ENCODE measurements at places on chromosomes 12 and 14.

- no peak for DNase-seq
These were observed 43.3 kb downstream of the GALNT9 start for GRCh38 chr12:132285991-132286681.

- no peak for DNase-seq
These were observed 468.9 kb downstream of the RGS6 start for GRCh38 chr14:72401101-72401625.

DNA sequence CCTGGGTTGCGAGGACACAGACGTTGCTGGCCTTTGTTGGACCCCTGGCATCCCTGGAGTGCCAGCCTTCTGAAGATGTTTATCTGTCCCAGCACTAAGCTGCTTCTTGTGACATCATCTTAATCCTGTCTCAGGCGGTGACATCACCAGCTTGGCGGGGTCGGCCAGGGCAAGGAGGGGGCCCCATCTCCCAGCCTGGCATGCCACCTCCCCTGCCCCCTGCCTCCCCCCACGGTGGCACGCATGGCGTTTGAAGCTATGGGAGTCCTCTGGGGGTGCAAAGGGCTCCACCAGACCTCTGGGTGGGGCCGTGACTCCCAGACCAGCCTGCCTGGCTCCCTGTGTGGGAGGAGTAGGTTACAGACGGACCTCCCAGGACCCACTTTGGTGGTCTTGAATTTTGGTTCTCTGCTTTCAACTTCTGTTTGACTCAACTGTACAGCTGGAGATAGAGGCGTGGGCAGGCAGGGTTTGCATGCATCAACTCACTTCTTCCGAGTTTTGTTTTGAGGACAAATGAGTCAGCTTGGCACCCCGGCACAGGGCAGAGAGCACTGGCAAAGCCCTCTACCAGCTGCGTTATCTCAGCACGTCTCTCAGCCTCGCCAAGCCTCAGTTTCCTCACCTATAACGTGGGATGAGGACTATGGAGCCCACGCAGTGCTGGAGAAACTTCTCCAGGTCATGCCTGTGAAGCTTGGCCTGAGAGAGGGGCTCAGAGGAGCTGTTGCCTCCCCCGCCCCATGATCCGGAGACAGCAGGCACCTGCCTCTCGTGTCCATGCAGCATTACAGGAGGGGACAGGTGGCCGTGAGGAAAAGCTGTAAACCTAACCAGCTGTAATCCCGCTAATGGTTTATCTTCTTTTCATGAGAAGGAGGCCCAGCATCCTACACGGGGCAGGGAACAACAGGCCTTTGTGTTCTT is 38.8 kb upstream of the EML1 start:
- no peak for DNase-seq

DNA sequence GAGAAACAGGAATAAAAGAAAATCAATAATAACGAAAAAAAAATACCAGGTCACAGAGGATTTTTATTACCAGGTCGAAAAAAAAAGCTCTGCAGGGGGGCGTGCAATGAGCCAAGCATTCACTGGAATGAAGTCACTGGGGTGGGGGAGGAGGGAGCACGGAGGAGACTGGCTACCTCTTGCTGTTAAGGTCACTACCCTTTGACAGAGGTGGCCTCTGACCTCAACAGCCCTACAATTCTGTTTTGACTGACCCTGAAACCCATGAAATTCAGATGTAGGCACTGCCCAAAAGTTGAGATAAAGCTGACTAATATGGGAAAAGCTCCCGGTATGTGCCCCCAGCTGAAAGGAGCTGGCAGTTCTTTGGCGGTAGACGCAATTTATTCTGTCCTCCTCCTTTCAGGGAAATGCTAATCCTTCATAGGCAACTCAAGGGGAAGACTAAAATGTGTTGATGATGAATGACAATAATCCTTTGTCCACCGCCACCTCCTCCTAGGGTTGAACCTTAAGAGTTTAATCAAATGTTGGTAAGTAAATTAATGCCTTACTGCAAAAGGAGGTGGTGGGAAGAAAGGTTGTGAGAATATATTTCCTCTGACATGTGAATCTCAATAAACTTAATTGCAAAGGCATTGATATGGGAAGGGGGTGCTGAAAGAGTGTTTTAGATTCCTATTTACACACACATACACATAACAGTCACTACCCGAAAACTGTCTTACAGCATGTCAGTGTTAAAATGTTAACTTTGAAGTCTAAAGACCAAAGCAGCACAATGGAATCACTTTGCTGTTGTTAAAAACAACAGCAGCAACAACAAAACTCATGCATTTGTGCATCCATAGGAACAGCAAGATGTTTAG is 6.3 kb upstream of the RIC8B start:
- no peak for DNase-seq

DNA sequence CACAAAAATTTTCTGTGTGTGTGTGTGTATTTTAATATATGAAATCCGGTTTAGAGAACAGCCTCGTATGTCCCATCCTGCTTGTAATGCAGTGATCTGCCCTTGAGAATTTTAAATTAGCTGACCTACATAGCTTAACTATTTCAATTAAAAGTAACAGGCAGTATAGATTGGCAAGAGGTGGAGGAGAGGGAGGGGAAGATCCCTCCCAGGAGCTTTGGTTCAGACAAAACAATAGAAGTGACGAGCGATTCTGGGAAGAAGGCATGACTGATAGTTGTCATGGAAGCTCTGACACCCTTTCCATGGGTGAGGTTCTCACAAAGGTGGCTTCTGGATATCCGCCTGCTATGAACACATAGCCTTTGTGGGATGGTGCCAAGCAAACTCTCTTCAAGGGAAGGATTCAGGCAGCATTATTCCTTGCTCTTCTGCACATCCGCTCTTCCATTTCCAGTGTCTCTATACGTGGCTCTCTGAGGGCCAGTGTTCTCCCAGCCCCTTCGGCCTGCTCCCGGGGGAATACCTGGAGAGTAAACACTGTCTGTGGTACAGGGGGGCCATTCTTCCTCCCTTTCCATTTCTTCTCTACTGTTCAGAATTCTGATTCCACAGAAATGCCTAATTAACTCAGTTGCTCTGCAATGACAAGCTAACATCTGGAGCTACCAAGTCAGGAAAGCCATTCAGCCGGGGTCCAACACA is 182.0 kb downstream of the CACNA1C start:
- no peak for DNase-seq

DNA sequence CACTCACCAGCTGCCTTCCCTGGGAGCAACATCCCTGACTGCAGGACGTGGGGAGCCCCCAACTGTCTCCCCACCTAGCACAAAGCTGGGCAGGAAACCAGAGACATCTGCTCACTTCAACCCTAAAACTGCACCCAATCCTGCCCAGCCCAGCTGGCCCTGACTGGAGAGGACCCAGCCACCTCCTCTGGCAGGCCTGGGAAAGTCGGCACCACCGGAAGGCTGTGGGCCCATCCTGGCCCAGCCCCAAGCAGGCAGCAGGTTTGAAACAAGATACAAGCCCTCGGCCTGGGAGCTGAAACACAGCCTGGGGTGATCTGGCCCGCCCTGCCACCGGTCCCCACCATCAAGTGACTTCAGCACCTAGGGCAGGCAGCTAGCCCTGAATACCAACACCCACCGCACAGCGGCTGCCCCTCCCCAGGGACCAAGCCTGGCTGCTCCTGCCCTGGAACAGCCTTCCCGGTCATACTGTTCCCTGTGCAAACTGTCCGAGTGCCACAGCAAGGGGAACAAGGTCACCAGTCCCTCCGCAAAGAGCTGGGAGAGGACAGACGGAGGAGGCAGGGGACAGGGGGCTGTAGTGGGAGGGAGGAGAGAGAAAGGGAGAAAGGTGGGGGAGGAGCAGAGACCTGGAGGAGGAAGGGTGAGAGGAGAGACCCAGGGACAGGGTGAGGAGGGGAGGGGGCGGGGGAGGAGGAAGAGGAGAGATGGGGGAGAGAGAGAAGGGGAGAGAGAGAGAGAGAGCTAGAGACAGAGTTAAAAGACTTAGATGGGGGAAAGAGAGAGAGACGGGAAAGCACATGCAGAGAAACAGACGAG is 115.7 kb downstream of the RFLNA start:
- no peak for DNase-seq

GRCh38 chr14:101587441-101587911 is 26.2 kb downstream of the DIO3 start:
- no peak for DNase-seq

DNA sequence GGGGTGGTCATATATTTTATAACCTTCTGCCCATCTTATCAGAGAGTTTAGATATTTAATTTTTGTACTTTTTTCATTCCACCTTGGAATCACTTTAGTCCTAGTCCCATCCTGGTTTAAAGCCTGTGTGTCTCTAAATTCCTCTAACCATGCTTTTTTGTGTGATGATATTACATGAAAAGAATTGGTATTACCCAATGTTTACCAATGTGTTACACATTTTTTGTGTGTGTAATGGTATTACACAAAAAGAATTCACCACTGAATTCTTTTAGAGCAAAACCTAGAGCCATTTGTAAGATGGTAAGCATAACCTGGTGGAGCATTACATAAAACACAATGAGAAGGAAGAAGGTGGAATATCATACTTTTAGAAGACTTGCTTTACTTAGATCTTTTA is 77.5 kb downstream of the FAR2 start:
- DNase-seq, result no peak

DNA sequence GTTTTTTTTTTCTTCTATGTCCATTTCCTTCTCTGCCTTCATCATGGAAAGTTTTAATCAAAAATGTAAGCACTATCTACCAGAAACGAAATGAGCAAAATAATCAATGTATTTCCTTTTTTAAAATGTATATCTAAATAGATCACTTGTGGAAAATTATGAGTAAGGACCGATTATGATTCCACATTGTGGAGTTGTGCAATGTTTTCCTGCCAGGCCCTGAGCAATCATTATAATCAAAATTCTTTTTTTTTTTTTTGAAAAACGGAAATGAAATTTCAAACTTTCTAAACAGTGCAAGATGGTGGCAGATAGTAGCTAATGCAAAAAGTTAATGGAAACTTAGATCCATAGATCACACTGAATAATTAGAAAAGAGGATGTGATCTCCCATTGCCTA is 1074.6 kb upstream of the TMEM132C start:
- DNase-seq, result no peak

GRCh38 chr14:97827746-97828145 is 1030.6 kb downstream of the VRK1 start:
- DNase-seq, result no peak

- DNase-seq, result no peak
These were observed 86.2 kb upstream of the TMTC1 start for GRCh38 chr12:29869946-29870345.

GRCh38 chr12:101414533-101415119 is 7.1 kb upstream of the ARL1 start:
- DNase-seq, result no peak

DNA sequence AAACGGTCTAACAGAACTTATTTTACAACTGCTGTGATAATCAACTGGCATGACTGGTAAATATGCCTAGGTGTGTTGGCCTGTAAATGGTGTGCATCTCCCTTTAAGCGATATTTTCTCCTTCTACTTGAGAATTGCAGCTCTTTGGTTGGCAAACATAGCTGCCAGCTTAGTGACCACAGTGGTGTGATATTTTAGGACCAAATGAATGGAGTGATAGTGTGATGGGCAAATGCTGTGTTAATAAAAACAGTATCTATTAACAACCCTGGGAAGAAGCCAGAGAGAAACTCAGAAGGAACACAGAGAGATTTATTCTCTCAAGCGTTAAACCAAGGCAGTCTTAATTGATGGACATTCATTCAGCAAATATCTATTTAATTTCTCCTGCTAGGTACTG is 278.4 kb downstream of the AACS start:
- no peak for DNase-seq

- no peak for DNase-seq
These were observed 2.6 kb downstream of the PPP2R5C start for GRCh38 chr14:101763941-101764709.
